ENCODE measurements at places on chromosomes 5 and 9.

DNA sequence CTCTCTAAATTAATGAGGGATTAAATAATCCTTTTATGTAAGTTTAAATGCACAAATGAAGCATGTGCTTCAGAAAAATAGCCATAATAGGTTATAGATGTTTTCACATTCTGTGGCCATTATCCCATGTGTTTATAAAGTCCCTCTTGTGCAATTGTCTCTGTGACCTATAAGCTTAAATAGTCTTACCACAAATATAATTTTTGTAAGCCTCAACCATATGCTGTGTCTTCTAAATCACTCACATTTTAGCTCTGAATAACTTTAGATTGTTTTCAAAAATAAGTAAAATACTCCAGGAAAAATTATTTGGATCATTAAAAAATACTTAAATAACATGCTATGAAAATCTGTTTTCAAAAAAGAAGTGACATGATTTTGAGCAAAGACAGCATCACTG, 1894.7 kb downstream of the MAT2B start:
- no peak for DNase-seq

- no peak for DNase-seq
Observed at GRCh38 chr9:109805050-109805449, 25.1 kb downstream of the PALM2AKAP2 start.

DNA sequence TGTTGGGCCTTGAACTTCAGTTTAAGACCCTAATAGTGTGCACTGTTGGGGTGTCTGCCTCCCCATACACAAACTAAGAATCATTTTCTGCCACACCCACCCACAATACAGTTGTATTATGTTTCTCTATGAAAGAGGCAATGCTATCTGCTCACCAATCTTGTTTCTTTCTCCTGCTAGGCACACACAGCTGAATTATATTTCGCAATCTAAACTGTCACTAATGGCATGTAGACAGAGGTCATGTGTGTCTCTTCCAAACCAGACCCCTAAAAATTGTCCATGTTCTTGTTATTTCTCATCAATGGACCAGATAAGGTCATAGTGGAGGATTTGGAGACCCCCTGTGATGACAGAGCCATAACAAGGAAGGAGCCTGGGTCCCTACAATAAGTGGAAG, 57.3 kb downstream of the RIGI start:
- DNase-seq = no peak

- DNase-seq = no peak
Observed at GRCh38 chr5:151345808-151346478, 1.4 kb downstream of the SLC36A2 start.

All from SK-N-MC (cell line).